Neuronal stem cell (in vitro differentiated cells): ENCODE measurements at places on chromosomes 3 and 15.

GRCh38 chr3:100103558-100104441 lies 10.5 kb downstream of the FILIP1L start:
- no peak for DNase-seq

GRCh38 chr15:64001148-64001547 lies 45.1 kb downstream of the DAPK2 start:
- DNase-seq: no peak

DNA sequence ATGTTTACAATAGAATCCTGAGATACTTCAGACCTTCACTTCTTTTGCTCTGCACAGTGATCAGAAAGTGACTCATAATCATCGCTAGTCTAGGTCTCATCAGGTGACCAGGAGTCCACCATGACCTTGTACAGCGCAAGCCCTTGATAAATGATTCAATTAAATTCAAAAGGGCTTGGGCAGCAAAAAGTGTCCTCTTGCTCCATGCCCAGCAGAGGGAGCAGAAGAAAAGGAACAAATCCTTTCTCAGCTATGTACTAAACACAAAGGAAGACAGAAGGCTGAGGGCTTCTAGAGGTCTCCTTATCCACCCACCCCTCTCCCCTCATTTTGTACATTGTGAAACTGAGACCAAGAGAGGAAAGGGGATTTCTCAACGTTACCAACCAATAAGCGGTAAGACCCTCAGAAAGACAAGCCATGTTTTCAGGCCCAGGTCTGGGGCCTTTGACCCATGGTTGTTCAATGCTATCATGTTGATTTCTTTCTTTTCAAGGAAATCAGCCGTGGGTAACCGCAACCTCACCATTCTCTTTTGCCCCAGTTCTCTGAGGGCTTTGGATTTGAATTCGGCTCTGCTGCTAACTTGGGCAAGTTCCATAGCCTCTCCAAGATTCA lies 74.8 kb downstream of the AQP9 start:
- DNase-seq: no peak

DNA sequence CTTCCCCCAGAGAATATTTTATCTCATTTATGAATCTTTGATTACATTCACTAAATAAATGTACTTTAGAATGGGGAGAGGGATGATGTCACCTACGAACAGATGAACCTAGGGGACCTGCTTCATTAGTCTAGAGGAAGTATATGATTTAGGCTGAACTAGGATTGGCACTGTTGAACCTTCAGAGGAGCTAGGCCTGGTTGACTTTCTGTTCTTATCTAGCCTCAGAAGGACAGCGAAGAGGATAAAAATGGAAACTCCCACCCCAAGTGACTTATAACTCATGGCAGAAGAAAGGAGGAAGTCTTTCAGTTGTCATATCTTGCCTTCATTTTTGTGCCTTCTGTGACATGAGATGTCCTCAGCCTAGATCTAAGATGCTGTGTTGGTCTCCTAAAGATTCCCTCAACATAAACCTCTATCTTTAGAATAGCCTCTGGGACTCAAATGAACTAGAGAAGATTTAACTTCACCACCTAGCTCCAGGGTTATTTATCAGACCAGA lies 42.6 kb downstream of the POLG start:
- no peak for DNase-seq

- no peak for DNase-seq
Observed at GRCh38 chr3:176078906-176079305, 1118.4 kb downstream of the TBL1XR1 start.

DNA sequence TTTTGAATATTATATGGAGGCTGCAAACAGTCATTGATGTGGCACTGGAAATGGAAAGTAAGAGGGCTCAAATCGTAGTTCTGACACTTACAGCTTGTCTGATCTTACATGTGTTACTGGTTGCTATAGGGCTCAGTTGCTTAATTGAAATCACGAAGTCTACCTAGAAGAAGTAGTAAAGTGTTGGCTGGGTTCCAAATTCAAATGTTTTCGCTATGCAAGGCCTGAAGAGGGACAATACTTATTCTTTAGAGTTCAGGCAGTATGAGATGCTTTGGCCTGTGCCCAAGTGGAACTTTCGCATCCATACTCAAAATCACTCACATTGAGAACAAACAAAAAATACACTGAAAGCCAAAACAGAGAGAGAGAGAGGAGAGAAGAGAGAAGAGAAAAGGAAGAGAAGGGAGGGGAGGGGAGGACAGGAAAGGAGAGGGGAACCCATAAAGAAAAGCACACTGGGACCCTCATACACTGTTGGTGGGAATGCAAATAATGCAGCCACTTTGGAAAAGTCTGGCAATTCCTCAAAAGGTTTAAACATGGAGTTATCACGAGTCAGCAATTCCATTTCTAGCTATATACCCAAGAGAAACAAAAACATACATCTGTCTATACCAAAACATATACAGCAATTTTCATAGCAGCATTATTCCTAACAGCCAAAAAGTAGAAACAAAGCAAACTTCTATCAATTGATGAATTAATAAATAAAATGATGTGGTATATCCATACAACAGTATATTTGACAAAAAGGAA lies 2.9 kb upstream of the FXR1 start:
- no peak for DNase-seq

DNA sequence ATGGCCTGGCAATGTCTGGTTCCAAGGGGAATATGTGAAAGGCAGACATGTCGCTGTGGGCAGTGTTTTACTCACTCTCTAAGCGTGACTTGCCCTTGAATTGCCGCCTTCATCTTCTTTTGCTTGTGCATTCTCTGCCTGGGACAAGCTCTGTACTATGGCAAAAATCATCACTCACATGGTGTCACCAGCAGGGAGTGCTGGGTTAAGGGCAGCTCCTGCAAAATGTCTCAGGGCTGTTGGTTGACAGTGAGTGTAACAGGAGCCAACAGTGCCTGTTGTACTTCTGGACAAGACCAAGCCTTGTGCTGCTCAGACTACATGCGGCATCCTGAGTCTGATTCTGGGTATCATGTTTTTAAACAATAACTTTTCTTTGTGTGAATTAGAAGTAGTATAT lies 45.3 kb upstream of the KY start:
- no peak for DNase-seq

- no peak for DNase-seq
Observed at GRCh38 chr15:66388576-66388975, 1.9 kb downstream of the MAP2K1 start.

GRCh38 chr3:120608506-120608905 lies 12.4 kb downstream of the NDUFB4 start:
- no peak for DNase-seq

DNA sequence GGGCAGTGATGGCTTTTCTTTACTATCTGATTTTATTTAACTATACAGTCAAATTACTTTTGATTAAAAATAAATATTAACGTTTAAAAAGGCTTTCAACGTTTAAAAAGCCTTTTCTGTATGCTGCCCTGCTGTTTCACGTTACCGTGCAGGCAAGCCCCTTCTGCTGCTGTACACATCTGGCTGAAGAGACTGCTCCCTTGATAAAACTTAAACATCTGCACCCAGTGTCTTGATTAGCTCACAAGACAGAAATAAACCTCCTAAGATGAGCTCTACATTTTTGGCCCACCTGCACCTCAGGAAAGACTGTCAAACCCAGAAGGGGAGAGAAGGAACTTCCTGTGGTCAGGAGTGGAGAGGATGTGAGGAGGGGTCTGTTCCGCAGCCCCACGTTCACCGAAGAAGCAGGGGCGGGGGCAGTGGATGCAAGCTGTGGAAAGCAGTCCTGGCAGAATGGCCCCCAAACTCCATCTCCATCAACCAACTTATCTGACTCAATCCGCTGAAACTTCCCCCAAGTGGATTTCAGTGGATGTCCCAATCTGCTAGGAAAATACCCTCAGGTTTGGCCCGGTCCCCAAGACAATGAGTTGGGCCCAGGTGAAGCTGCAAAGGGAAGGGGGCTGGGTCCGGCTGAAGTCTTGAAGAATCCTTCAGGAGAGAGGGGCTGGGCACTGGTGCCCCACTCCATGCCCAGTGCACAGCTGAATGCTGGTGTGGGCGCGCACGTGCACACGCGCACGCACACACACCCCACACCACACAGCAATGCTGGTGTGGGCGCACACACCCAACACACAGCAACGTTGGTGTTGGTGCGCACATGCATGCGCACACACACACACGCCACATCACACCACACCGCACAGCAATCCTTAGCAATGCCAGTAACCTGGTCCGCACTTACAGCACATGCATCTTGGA lies 88.6 kb downstream of the LRIG1 start:
- DNase-seq: no peak

DNA sequence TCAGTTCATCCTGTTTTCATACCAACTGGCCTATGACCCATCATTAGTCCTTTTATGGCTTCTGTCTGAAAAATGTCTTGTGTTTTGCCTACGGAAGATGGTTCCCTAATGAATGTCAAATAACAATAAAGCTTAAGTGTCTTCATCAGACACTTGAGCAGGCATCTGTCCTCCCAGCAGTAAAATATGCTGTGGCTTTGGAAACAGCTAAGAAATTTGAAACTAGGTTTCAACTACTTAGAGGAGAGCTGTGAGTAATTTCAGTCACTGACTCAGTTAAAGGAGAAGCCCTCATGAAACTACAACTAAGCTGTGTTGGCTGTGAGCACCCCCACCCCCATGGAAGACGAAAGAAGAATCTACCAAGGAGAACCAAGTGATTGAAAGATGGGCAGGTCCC lies 409.4 kb upstream of the PPP2R3A start:
- no peak for DNase-seq

DNA sequence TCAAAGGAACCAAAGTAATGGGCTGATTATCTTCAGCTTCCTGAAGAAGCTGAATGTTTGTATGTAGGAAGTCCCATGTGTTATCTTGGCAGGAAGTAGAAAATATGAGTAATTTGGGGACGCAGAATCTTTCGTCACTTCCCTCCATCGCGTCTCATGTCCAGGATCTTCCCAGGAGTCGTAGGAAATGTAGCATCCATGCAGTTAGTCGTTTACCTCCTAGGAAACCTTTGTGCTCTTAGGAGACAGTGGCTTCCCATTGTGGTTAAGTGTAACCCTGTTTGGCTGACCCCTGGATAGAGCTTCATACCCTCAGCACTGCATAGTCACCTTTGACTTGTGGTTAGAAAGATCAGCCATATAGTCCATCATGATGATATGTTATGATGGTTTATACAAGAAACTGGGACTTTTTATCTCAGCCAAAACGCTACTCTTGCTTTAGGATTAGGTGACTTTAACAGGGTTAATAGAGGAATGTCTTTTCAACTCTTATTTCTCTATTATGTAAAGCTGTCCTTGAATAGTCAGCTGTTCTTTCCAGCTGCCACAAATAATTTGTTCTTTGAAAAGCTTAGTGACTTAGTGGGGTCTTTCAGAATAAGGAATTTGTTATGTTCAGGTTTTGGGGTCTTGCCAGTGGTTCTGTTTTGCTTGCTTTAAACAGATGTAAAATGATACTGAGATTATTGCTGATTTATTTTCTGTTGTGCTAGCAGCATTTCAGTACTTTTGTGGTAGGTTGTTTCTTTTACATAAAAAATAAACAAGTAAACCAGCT lies 92.2 kb downstream of the KLHL25 start:
- DNase-seq: no peak

DNA sequence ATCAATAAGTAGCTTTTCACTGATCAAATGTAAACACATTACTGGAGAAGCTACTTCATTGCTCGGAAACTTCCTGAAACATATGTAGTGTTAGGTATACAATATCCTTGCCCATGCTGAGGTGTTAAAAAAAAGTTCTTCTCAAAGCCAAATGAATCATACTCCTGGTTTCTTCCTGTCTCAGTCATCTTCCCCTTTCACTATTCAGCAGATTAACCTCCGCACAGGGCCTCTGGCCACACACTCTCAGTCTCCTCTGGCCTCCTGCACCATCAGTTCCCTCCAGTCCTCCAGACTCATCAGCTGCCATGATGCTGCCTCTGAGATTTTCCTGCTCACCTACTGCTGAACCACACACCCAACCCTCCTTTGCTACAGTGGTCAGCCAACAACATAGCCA lies 70.5 kb upstream of the BOC start:
- DNase-seq: no peak

DNA sequence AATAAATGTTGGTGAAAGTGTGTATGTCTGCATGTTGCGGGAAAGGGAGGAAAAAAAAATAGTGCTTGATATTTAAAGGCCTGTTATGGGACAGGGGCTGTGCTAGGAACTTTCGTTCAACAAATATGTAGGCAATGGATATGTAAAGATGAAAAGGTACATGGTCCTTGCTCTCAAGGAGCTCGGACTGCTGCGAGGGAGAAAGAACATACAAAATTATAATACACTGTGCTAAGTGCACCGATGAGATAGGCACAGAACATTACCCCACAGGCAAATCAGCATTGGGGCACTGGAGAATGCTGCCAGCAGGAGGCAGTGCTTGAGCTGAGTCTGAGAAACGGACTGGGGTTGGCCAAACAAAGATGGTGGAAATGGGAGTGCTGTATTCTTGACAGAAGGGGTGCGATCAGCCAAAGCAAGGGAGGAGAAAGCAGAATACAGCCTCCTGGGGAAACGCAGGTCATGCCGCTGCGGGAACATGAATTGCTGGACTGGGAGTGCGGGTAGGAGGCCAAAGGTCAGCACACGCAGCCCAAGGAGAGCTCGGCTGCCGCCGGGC lies 649 bp downstream of the C15orf40 start:
- peak; percentile 49 for DNase-seq
